ENCODE measurements at places on chromosomes 2 and 18.
A peak's percentile ranks its signal among the peaks of the same experiment; 100 is the strongest.

DNA sequence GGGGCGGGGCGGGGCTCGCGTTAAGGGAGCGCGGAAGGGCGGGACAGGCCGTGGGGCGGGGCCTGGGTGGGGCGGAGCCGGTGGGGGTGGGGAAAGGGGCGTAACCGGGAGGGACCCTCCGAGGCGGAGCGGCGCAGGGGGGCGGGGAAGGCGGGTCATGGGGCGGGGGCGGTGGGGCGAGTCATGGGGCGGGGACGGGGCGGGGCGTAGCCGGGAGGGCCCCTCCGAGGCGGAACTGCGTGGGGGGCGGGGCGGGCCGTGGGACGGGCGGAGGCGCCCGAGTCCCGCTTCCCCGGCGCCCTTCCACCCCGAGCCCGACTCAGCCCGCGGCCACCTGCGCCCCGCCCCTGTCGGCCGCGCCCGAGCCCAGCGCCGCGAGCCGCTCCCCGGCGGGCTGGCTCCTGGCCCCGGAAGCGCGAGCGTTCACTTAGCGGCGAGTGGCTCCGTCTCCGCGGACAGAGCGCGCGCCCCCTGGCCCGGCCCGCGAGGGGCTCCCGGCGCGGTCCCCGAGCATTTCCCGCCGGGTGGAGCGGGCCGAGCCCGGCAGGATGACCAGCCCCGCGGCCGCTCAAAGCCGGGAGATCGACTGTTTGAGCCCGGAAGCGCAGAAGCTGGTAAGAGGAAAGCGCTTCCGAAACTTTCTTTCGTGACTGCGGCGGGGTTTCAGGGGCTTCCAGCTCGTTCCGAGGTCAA lies 64.7 kb downstream of the LRRFIP1 start:
- peak; percentile 87 for DNase-seq

DNA sequence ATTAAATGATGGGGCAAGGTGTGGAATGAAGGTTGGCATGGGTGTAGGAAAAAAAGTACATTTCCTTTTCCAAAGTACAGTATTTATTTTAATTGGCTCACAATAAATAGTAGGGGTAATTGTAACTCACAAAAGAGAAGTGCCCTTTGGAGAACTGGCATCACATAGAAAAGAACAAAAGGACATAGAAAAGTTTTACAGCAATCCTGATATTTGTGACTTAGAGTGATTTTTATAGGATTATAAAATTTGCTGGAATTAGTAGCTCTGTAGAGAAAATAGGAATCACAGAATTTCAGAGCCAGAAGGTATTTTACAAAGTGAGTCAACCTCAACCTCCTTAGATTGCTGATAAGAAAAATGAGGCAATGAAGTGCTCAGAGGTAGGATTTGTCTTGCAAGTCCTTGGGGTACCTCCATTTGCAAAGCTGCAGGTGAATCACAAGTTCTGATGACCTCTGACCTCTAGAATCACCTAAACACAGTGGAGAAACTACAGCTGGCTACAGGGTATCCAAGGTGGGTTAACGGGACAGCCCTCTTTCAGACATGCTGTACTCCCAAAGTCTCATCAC lies 133.6 kb downstream of the SOCS6 start:
- no peak for DNase-seq

- no peak for DNase-seq
These were observed 36.0 kb downstream of the MRPL33 start for GRCh38 chr2:27807476-27807875.

DNA sequence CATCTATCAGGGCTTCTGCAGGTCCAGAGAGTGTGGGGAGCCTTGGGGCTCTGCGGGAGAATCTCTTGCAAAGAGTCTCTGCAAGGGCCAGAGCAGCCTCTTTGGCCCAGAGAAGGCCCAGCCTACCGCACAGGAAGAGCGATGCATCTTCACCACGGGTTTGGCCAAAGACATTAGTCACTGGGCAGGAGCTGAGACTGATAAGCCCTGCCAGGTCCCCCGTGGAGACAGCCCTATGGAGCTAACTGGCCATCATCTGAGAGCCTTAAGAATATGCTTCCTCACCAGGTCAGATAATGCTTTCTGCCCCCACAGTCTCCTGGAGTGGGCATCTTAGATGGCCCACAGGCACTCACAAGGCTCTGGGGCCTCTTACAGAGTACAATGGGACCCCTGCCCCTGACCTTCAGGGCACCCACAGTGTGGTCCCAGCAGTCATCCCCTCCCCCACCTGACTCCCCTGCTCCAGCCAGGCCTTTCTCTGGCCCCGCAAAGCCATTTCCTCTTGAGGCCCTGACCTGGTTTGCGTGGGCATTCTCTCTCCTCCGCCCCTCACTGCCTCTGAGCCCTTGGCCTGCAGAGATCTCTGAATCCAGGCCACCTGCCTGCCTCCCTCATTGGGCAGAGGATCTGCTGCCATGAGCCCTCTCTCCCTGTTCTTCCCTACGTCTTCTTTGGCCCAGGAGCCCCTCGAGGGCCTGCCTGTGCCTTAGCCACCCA lies 31.9 kb upstream of the MAPRE3 start:
- no peak for DNase-seq

GRCh38 chr2:119337749-119338148 lies 28.9 kb downstream of the C2orf76 start:
- DNase-seq = no peak

Data from T-helper 2 cell (primary cell).